Right renal pelvis (tissue), 4 donors: ENCODE measurements at places on chromosomes 12 and 14.
A peak's percentile ranks its signal among the peaks of the same experiment; 100 is the strongest.

DNA sequence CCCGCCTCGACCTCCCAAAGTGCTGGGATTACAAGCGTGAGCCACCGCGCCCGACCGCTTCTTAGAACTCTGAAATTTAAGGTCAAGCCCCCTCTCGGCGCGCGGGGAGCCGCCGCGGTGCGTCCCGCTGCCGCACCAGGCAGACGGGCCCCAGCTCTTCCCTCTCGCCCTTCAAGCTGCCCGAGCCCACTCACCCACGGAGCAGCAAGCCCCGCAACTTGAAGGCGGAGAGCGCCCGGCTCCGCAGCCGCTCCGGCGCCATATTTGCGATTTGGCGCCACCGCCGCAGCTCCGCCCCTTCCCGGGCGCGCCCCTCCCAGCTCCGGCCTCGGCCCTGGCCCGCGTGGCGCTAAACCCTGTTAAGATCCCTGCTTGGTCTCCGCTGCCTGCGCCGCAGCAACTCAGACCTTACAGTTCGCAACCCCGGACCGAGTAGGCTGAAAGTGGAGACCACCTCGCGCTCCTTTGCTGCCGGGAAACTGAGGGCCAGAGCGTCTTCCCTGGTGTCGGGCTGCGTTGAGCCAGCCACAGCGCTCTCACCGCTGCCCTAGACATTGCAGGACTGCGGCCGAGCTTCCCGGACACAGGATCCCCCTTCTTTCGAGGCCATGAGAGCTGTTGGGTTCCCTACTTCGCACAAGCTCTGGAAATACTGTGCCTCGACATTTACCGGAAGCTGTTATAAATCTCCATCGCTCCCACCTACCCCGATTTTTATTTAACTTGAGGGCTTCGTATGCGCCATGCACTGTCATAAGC is at the start of gene POLE2:
TSS of gene POLE2 (minus strand) at position 273 of the 759 bp plus-strand sequence. CDS start at position 262, 11 bp downstream.
- DNase-seq = peak; percentile 75

GRCh38 chr12:27688671-27689070 is 7.6 kb upstream of the REP15 start:
- no peak for DNase-seq

GRCh38 chr12:92270521-92270920 is 124.9 kb upstream of the BTG1 start:
- no peak for DNase-seq

DNA sequence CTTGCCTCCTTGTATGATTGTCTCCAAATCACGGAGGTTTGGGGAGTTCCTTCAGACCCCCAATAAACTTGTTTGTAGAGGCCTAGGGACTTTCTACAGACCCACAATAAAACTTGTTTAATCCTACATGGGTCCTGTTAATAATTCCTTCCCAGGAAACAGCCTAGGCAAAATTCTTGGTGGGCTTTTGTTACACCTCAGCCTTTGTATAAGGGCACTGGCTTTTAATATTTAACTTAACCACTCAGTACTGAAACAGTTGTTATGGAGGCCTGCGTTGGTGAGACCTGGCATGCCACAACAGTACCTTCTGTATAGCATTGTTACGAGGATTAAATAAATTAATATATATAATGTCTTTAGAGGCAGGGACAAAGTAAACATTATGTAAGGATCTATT is 32.7 kb upstream of the FAR2 start:
- DNase-seq = no peak

DNA sequence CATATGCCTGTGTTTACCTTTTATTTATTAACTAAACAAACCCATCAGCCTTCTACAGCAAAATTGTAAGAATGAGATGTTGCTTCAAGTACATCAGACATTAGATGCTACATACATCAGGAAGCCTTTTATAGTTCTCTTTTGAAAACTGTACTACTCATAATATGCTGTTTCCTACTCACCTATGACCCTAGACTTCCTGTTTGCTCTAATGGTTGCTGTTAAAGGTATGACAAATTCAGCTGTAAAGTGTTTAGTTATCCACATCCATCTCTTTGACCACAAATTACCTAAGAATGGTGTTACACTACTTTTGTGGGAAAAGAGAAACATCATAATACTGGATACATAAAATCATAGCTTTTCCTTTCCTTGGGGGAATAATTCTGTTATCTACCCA is 220.0 kb downstream of the RAD51B start:
- DNase-seq = no peak
